Ecto neural progenitor cell (in vitro differentiated cells): ENCODE measurements at places on chromosomes 5 and 9.

DNA sequence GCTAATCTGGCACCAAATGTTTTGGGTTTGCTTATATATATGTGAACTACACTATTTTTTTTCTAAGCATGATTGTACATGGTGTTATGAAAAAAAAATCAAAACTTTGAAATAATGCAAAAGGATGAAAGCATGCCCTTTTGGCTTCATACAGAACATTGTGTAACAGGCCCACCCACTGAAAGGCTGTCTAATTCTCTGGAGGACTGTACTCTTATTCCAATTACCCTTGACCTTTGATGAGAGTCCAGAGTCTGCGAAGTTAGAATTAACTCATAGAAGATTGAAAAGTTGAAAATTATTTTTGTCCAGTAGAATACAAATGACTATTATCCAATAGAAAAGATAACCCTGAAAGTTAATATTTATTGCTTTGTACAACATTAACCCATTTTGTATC is 117.4 kb downstream of the ADAMTS12 start:
- no peak for DNase-seq

DNA sequence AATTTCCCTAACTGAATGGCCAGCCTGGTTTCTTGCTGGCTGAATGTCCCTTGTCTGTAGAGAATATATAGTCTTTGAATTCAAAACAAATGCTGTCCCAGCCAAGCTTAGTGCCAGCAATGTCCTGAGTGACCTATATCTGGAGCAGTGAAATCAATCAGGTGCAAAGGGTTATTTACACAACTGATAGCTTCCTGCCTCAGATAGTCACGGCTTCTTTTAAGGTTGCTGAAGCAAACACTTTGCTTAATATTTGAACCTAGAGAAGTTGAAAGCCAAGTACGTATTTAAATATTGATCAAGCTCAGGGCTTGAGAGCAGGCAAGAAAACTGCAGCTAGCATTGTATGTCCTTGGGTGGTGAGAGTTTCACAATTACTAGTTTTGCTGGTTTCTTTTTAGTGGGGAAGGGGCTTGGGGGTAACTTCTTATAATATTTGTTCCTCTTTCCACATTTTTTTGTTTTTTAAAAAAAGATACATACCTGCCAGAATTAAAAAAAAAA is 2.0 kb upstream of the ARHGEF28 start:
- DNase-seq: no peak

- no peak for DNase-seq
Measured at GRCh38 chr9:118721276-118721675, 648.0 kb downstream of the BRINP1 start.

- no peak for DNase-seq
Measured at GRCh38 chr5:119220576-119221197, 135.1 kb upstream of the TNFAIP8 start.
